Stimulated activated CD8-positive, alpha-beta memory T cell treated with anti-CD3 and anti-CD28 coated beads, Interleukin-4, amount 100 ng/mL, for 48 hours (primary cell): ENCODE measurements at places on chromosomes 6 and 20.

GRCh38 chr20:62066983-62067433, 1.3 kb upstream of the TAF4 start:
- peak; percentile 54 for DNase-seq

GRCh38 chr6:90846824-90847223, 260.0 kb upstream of the MAP3K7 start:
- DNase-seq = no peak

DNA sequence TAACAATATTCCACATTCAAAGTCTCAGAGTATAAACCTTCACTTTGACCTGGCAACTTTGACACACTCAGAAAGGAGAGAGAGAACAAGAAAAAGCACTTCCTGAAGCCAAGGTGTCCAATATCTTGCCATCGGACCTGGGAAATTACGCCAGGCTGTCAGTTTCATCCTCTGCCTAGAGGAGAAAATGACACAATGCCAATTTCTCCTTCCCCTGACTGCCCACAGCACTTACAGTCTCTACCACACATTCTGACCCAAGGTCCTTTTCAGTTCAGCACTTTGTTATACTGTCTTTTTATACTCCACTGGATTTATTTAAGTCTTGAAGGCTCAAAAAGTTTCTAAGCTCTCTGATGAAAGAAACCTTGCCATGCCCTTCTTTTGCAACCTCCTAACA, 250.4 kb downstream of the GMPR start:
- no peak for DNase-seq

DNA sequence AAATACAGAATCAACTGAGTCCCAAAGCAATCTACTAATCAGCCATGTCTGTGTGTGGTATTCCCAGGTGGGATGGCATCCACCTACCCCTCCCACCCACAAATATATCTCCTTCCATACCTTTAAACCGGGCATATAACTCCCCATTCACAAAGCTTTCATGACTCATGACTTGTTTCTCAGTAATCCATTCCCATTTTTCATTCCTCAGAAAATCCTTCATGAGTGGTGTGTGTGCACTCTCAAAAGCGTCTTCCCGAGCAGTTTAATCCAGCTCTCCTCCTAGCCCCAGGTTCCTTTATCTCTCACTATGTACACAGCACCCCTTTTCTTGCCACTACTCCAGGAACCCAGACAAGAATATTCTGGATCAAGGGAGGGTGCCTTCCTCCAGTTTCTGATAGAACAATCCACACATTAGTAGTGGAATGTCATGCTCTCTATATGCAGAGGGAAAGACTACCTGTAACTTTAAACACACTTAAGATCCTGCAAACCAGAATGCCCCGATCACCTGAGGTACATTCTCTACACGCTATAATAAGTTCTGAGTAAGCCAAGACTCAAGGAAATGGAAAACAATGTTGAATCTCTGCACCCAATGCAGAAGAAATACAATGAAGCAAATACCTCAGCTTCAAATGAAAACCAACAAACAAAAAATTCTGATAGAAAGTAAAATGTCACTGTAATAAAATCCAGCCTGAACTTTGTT, 55.7 kb upstream of the IPCEF1 start:
- no peak for DNase-seq

- no peak for DNase-seq
These were observed 223.8 kb downstream of the ZFAND3 start for GRCh38 chr6:38043259-38043753.

- no peak for DNase-seq
These were observed 100.3 kb downstream of the ZDHHC14 start for GRCh38 chr6:157481189-157481864.

DNA sequence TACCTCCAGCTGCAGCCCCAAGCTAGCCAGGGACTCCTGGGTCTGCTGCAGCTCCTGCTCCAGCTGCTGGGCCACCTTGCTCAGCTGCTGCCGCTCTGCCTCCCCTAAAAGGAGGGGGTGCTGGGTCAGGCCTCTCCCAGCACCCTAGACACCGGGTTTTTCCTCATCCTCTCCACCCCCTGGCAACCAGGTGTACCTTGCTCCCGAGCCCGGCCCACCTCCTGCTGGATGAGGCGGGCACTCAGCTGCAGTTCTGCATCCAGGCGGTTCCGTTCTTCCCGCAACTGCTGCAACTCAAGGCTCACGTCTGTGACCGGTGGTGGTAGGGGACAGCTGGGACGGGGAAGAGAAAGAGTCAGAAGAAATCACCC, 6.1 kb upstream of the PSORS1C2 start:
- DNase-seq = no peak

DNA sequence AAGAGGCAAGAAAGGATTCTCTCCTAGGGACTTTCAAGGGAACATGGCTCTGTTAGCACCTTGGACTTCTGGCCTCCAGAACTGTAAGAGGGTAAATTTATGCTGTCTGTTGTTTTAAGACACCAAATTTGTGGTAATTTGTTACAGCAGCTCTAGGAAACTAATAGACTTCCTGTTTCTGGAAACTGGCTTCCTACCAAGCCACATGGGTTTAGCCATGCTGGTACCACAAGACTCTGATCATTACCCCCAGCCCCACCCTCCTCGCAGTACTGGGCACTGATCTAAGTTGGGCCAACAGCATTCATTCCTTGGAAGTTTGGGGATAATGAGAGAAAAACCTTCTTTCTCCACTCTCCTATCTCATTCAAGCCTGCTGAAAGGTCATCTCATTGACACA, 109.5 kb upstream of the SMLR1 start:
- DNase-seq = no peak

DNA sequence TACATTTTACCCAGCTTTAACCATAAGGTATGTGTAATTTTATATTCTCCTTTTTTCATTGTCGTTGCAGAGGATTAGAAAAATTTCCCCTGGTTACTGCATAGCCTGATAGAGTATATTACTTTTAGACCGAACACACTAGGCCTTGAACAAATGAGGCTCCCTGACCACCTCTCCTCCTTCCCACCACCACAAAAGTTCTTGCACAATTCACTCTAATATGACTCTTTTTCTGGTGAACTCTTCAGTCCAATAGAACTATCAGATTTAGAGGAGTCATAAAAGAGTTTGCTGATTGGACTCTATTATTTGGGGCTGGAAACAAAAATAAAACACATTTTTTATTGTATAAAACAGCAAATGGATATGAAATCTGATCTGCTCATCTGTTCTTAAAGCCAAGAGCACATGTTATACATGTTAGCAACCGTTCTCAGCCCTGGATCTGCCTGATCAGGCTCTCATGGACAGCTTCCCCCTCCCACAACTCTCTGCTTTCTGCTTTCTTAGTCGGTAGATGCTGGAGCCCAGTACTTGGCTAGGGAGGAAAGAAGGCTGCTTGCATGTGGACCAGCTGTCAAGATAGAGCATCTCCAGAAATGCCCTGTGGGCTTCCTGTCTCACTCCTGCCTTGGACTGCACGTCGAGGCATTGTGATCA, 83.5 kb downstream of the CD164 start:
- DNase-seq = no peak

- no peak for DNase-seq
These were observed 5.4 kb downstream of the NELFCD start for GRCh38 chr20:58986286-58986967.

- no peak for DNase-seq
These were observed 224.5 kb downstream of the RFPL4B start for GRCh38 chr6:112571488-112572270.

DNA sequence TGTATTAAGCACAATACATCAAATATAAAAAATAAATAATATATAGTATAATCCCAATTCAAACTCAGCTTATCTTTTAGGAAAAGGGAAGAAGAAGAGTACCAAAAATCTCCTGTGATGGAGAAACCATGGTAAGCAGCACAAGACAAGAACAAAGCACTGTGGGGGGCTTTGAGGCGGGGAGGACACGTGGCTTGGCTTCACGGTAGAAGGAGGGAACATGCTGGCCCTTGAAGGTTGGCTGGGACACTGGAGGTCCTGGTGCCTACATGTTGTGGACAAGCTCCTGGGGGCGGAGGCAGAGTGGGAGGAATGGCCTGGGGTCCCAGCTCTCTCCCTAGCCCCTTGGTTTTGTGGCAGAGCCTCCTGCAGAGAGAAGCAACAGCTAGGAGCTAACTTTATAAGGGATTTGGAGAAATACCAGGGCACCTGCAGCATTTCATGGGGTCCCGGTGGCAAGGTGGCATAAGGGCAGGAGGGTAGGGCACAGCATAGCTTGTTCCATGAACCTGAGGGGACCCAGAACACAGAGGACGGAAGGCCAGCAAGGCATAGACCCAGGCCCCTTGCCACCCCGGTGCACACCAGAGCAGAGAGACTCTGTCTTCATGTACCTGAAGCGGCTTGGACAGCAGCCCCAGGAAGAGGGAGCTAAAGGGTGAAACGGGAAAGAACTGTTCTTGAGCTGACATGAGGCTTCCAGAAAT, 72.0 kb downstream of the LY86 start:
- no peak for DNase-seq

GRCh38 chr6:169388395-169389166, 134.9 kb upstream of the THBS2 start:
- DNase-seq = no peak
